ENCODE measurements at places on chromosomes 1 and 21.
A peak's percentile ranks its signal among the peaks of the same experiment; 100 is the strongest.

DNA sequence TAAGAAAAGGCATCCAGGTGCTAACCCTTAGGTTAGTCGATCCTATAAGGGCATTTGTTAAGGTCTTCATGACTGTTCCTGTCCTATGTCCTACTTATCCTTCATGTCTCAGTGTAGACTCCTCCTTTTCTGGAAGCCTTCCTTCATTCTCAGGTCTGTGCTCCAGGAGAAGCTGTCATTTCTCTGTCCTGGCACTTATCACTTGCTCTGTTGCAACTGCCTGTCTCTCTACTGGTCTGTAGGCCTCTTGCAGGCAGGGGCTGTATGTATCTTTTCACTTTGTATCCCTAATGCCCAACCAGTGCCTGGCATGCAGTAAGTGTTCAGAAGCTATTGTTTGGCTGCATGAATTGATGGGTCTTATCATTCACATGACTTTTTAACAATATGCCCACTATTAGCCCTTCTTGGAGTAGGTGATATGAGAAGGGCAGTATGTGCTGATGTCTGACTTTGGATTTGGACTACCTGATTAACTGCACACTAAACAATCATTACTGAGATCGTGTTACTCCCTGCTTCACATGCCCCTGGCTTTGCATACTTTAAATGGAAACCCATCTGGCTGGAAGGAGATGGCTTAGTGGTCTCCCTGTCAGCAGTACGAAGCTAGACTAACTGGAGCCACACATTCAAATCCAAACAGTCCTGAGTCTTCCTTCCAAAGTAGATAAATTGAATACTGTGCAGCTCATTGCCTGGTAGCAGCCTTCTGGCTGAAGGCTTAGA, 88.8 kb downstream of the RGL1 start:
- DNase-seq: no peak

DNA sequence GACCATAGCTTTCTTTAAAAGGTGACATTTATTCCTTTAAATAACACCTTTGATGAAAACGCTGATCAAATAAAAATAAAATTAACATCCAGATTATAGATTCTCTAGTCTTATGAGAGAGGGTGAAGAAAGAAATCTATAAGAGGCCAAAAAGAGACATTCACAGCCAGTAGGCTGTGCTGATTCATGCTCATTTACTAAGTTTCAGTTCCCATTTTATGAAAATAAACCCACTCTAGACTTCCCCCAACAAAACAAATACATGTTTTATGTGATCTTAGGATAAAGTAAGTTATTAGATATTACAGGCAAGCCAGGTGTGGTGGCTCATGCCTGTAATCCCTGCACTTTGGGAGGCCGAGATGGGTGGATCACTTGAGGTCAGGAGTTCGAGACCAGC, 21.1 kb downstream of the ESRRG start:
- no peak for DNase-seq

- no peak for DNase-seq
Observed at GRCh38 chr1:115340879-115341278, 2.8 kb upstream of the NGF start.

DNA sequence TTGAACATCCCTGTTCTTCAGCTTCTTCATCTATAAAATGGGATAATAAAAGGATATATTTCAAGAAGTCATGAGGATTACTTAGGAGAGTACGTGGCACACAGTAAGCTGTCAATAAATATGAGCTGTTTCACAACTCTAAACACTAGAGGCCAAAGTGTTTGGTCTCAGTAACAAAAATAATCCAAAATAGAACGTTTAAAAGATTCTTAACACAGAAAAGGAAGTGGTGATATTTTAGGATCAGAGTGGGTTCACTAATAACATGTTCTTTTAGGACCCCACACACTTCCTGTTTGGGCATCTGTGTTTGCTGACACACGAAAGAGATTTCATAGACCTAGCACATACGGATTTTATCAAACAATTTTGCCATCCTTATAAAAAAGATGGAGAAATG, 32.9 kb downstream of the TNFSF18 start:
- DNase-seq: no peak

- no peak for DNase-seq
Observed at GRCh38 chr1:155962599-155963211, 15.6 kb downstream of the ARHGEF2 start.

GRCh38 chr1:23959461-23960290, at the start of gene PNRC2:
Gene PNRC2 (plus strand): TSS chr1:23959828. CDS start chr1:23961458, 1,630 bp downstream.
- peak; percentile 90 for DNase-seq

DNA sequence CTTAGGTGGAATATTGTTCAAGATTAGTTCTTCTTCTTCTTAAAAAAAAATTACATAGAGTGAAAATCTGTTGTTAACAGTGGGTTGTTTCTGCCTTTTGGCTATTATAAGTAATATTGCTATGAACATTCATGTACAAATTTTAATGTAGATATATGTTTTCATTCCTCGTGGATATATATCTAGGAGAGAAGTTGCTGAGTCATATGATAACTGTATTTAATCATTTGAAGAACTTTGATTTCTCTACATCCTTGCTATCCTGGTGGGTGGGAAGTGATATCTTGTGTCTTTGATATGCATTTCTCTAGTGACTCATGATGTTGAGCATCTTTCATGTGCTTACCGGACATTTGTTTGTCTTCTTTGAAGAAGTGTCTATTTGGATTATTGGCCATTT, 29.9 kb downstream of the MAST2 start:
- no peak for DNase-seq

GRCh38 chr1:208778417-208778816, 534.2 kb upstream of the PLXNA2 start:
- DNase-seq: no peak

DNA sequence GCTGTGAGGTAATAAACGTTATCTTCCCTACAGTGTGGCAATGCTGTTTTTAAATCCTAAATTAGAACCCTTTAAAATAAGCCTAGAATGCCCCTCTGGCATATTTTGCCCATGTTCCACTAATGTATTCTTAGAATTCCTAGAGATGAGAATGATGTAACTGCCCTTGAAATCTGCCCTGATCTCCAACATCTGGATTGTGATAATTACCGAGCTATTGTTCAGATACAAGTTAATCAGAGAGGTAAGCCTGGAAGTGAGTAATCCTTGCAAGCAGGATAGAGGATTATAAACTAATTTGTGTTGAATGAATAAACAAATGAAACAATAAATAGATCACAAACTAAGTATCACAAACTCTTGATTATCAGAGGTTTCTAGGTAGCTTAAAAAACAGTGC, 107.8 kb upstream of the DMRTA2 start:
- DNase-seq: no peak

DNA sequence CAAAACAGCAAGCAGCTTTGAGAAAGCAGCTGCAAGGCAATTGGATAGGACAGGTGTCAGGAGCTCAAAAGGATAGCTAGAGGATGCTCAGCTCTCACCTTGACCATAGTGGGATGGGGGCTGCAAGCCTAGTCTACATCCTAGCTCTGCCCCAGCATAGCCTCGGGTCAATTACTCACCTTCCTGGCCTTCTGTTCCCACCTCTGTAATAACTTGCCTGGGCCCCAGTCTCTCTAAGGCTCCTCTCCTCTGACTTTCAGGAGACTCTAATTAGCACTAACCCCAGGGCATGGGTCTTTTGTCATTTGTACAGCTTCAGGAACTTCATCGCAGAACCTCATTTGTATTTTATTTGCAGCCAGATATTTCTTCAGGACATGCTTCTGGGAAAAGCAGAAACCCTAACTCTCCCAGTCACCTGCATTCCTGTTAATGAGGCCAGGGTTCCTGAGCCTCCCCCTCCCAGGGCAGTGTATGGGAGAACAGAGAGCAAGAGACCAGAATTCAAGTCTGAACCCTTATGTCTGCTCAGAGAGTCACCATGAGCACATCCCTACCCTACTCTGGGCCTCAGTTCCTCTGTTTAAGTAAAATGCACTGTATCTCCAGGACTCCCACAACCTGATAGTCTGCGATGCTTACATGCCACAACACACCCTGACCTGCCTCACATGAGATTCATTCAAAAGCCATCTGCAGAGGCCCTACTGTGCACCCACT, 108.1 kb downstream of the MATN1 start:
- no peak for DNase-seq

DNA sequence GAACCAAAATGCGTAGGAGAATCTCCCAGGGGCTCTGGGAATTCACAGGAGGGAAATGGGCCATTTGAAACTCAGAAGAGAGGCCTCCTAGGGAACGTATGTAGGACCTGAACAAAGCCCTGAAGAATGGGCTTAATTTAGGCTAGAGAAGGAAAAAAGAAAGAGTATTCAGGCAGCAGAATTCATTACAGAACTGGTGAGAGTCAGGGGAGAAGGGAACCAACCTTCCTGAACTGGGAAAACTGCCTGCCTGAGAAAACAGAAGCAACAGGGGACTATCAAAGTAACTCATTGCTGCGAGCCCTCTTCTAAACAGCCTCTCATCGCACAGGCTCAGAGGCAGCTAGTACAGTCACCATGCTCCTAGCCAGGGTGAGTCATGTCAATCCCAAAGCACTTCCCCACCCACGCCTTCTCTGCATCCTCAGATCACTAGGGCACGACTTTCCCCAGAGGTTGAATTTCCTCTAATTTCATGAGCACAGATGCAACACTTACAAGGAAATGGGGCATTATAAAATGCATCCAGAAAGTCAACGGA, 98.1 kb downstream of the ADSS2 start:
- no peak for DNase-seq

DNA sequence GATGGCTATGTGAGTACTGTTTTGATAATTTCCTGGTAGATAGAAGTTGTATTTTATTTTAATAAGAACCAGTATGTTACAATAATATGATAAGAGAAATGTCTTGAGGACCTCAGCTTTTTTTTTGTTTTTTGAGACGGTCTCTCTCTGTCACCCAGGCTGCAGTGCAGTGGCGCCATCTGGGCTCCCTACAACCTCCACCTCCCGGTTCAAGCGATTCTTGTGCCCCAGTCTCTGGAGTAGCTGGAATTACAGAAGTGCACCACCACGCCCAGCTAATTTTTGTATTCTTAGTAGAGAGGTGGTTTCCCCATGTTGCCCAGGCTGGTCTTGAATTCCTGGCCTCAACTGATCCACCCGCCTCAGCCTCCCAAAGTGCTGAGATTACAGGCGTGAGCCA, 968.1 kb upstream of the ADGRL4 start:
- no peak for DNase-seq

- no peak for DNase-seq
Observed at GRCh38 chr1:223500560-223501425, 107.6 kb downstream of the CCDC185 start.

GRCh38 chr21:38121888-38122720, 134.7 kb upstream of the KCNJ15 start:
- DNase-seq: no peak

DNA sequence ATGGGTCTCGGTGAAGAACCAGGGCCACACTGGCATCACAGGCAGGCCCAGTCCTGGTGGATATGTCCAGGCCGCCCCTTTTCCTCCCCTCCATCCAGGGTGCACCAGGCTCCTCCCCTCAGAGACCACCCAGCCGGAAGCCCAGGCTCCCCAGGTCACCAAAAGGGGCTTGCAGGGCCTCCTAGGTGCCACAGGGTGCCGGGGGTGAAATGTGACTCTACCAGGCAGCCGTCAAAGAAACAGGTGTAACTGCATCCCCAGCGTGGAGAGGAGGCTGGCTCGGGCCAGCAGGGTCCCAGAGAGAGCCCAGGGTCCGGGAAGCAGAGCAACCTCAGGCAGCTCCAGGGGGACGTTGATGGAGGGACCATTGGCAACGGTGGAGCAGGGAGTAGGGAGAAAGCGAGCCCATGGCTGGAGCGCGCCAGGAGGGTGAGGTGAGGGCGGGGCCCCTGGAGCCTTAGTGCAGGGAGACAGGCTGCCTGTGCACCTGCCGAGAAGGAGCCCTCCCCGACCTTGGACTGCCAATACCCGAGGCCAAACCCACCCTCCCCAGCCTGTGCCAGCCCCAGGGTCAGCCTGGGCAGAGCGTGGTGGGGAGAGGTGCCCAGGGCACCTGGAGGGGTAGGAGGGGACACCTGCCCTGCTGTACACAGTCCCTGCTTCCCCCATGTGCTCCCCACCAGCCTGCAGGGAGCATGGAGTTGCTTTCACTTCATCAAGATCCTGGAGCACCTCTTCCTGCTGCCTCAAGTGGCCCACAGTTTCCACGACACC, 48.3 kb upstream of the POFUT2 start:
- DNase-seq: no peak
